ENCODE measurements at places on chromosomes 12 and 14.

- DNase-seq: no peak
Measured at GRCh38 chr14:104678346-104678745, 11.1 kb upstream of the INF2 start.

GRCh38 chr14:102464006-102464405, 45.6 kb downstream of the ANKRD9 start:
- no peak for DNase-seq

DNA sequence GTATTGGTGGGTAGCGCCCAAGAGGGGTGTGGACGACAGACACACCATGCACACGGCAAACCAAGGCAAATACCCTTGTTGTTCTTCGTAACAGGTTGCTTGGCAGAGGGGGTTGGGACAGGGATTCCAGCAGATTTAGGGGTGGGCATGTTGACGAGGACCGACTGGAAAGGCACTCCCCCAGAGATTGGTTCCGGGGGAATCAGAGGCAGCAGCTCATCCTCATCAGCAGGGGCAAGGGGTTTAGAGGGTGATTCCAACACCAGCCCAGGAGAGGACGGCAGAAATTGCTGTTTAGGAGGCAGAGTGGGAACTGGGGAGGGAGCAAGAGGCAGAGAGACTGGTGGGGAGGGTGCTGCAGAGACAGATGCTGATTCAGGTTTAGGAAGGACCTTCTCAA, 9.3 kb downstream of the NACA start:
- DNase-seq: no peak

- no peak for DNase-seq
Measured at GRCh38 chr12:47992776-47993175, 11.5 kb downstream of the COL2A1 start.

GRCh38 chr12:20486233-20486632, 117.9 kb downstream of the PDE3A start:
- DNase-seq: no peak

GRCh38 chr14:99554184-99554583, 49.8 kb downstream of the CCDC85C start:
- DNase-seq: peak; percentile 18

GRCh38 chr12:47941871-47942613, 21.4 kb upstream of the TMEM106C start:
- no peak for DNase-seq

DNA sequence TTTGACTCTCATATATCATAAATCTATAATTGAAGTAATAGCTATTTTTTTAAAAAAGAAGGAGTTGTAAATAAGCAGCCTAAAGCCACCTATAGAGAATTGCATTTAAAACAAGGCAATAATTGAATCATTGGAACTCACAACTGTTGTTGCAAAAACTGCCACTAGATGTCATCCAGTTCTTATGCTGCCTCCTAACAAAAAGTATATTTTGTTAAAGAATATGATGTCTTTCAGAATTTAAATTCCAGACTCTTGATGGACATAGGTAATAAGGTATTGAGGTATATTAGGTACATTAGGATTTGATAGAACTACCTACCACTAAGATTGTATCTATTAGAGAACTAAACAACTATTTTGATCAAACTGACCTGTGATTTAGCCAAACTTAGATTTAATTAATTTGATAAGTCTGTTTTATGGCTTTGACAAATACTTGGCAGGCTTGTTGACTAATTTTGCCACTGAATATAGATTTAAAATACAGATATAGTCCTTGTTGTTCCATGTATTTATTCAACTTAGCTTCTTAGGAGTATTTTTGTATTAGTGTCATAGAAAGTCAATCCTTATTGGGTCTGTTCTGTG, 401.4 kb downstream of the RPL10L start:
- no peak for DNase-seq

DNA sequence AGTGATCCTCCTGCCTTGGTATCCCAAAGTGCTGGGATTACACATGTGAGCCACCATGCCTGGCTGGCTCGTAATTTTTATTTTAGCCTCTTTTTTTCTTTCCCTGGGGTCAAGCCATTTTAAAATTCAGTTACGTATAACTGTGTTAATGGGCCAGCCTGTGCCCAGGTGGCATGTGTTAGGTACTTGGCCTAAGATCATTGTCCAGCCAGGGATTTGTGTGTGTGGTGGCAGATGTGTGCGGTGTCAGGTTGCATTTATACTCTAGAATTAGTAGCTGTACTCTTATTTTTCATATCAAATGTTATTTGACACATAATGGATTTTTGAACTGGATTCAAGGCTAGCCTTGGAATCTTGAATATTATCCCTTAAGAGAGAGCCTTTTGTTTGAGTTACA, 69.3 kb downstream of the FBXO34 start:
- DNase-seq: no peak

GRCh38 chr12:117522559-117522958, 161.1 kb upstream of the NOS1 start:
- DNase-seq: no peak
